ENCODE measurements at places on chromosomes 11 and 22. TPM values are rescaled to one million over a fixed set of nuclear protein-coding genes. Genes with fewer than 3 reads are reported as not detected.

Gene RAG2
- not detected for total RNA-seq

Gene OR10D3
- total RNA-seq = not detected

Gene PGR
- total RNA-seq = not detected

Gene PTPN5
- total RNA-seq = not detected

Gene GRIA4
- not detected for total RNA-seq

Gene DEPDC7
- 2.7 TPM for total RNA-seq

Gene TCIRG1
- total RNA-seq = 21.5 TPM

Gene CASP1
- 77.0 TPM for total RNA-seq

Gene OR5AL1
- not detected for total RNA-seq

Gene ALG9
- total RNA-seq = 41.0 TPM

Gene TIGD3
- total RNA-seq = under 0.01 TPM

Gene GRK3
- total RNA-seq = 9.9 TPM

Gene OSBP2
- total RNA-seq = 73.1 TPM
